ENCODE measurements at places on chromosomes 1 and 21.

- no peak for DNase-seq
These were observed 4.9 kb downstream of the RGS1 start for GRCh38 chr1:192580351-192580962.

DNA sequence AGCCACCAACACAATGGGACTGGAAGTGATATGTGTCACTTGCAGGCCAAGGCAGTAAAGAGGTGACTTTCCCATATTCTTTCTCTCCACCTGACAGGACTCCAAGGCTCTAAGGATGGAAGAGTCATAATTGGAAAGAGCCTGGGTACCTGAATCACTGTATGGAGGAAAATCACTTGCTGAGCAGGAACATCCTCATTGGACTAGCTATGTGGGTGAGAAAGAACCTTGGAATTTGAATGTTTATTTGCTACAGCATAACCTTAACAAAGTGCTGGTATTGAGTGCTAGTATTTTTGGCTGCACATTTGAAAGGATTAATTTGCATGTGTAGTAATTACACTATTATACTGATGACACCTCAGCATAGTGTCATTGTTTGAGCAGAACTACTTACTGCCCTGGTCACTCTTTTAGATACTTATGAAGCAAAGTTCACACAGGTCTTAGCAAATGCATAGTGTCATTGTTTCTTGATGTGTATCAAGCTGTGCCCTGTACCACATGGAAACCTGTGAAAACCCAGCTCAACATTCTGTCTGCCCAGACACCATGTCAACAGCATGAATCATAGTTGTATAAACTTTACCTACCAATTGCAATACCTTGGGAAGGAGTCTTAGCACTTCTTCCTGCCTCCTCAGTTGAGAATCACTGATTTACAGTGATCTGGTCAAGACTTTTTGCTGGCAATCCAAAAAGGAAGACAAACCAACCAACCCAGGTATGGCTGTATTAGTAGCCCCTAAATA is 5.1 kb upstream of the S100A10 start:
- DNase-seq: no peak

GRCh38 chr1:246160374-246160773 is 346.7 kb downstream of the SMYD3 start:
- no peak for DNase-seq

DNA sequence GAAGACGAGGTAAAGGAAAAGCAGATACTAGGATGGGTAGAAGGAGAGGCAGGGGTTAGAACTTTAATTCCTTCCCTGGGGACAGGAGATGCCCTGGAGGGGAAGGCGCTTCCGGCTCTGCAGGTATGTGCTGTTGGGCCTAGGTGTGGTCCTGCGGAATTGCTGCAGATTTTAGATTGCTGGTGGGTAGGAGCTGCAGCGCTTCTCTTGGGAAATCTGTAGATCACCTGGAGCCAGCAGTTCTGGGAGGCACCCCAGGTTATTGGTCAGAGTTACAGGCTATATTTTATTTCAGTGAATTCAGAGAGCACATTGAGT is 1.1 kb downstream of the MGST3 start:
- DNase-seq: no peak

DNA sequence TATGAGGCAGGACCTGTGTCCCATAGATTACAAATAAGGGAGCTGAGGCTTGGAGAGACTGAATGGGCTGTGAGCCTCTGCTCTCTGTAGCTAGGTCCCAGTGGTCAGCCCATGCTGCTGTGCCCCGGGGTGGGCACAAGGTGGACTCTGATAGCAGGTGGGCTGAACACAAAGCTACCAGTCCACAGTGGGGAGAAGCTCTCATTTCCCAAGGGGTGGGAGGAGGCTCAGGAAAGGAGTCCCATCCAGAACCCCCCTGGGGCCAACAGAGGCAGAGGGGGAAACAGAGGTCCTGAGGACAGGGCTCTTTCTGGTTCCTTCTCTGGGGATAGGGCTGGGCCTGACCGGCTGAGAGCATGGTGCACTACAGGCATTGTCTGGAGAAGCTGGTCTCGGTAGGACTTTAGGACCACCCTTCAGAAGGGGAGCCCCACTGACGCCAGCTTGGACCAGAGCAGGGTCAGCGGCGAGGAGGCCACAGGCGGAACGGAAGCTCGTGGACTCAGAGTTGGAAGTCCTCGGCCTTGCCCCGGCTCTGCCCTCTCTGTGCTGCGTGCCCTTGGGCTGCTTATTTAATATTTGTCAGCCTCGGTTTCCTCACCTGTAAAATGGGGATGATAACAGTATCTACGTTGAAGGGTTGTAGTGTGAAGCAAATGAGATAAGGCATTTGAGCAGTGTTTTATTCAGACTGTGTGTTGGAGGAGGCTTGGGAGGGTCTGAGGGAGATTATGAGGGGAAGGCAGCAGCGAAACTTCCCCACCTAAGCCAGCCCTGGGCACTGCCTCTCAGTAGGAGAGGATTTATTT is 26.6 kb downstream of the SDE2 start:
- DNase-seq: no peak

DNA sequence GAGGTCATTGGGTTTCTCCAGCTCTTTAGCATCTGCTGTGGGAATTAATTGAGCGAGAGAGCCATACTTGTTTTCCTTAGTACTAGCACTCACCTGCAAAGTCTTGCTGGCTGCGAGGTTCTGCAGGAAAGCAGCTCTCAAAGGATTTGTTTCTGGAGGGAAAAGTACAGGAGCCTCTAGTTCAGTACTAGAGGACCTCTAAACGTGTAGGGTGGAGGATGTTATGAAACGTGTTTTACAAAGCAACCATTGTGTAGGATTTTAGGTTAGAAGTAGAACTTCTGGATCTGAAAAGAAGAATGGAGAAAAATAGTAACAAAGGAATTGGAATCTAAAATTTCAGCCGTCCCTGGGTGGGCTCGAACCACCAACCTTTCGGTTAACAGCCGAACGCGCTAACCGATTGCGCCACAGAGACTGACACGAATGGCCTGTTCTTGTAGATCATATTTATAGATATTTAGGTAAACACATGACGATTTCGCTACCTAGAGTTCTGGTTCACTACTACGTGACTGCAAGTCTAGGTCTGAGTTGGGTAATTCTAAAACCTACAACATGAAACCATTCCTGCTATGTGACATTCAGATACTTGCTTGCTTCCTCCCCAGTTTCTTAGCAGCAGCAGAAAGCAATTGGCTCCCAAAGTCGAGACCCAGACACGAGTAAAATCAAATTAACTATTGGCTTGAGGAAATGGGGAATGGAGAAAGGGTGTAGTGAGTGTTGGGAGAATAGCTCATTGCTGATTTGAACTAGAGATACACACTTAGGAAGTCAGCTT is 60.2 kb upstream of the CFAP126 start:
- no peak for DNase-seq

- peak; percentile 11 for DNase-seq
These were observed 64.9 kb downstream of the TMEM53 start for GRCh38 chr1:44609412-44609767.

- DNase-seq: no peak
These were observed 53.4 kb upstream of the KIAA1614 start for GRCh38 chr1:180859306-180859705.

DNA sequence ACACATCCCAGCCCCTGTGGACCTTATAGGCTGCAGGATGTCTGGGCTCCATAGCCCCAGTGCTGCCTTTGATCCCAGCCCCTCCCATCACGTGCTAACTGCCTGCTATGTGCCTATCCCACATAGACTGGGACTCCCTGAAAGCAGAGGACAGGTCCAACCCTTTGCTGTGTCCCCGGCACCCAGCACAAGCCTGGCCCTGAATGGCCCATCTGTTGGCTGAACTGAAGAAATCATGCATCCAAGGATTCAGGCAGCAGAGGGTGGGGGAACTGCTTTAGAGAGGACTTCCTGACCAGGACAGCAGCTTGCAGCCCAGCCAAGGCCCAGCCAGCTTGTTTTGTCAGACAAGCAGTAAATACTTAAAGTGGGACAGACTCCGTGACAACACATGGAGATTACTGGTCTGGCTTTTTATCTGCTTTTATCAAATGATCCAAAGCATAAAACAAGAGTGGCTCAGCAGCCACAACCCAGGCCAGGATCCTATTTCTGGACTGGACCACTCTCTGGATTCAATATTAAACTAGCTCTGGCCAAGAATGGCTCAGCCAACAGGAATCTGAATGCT is 69.3 kb downstream of the GLIS1 start:
- no peak for DNase-seq

GRCh38 chr1:231808990-231809389 is 182.4 kb downstream of the DISC1 start:
- DNase-seq: no peak

DNA sequence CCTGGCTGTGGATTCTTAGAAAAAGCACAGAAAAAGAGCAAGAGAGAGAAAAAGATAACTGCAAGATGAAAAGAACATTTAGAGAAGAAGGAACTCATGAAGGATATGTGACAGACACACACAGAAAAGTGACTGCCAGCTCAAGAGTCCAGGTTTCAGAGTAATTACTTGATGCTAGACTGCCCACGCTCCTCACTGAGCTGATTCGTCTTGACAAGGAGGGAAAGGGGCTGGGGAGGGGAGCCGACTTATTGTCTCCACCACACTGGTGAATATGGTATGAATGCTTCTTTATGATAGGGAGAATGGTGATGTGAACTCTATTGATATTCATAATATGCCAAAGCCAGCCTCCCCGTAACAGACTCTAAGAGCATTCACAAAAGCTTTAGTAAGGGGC is 140.4 kb downstream of the BRINP2 start:
- no peak for DNase-seq

DNA sequence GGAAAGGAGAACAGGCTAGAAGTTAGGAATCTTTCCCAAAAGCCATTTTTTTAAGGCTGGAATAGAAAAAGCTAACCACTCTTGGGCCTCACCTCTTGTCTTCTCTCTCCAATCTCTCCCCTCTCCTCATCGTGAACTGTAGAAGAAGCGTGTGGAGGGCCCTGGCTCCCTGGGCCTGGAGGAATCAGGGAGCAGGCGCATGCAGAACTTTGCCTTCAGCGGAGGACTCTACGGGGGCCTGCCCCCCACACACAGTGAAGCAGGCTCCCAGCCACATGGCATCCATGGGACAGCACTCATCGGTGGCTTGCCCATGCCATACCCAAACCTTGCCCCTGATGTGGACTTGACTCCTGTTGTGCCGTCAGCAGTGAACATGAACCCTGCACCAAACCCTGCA is 19.4 kb downstream of the PPP1R8 start:
- DNase-seq: no peak

GRCh38 chr1:37255136-37255795 is 219.1 kb upstream of the ZC3H12A start:
- DNase-seq: no peak

DNA sequence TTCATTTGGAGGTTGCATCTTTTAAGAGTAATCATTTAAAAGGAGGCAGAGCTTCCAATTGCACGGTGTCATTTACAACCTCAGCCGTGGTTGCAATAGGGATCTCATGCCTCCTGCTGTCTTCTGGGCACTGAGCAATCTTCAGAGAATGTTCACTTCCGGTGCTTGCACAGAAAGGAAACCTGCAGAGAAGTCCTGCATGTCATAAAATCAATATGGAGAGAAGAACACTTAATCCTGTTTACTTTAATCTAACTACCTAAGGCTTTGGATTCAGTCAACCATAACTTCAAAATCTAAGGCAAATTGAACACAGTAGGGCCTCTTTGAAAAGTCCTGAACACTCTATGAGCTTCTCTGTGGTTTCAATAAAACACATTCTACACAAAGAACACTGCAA is 11.3 kb upstream of the MAP10 start:
- no peak for DNase-seq

DNA sequence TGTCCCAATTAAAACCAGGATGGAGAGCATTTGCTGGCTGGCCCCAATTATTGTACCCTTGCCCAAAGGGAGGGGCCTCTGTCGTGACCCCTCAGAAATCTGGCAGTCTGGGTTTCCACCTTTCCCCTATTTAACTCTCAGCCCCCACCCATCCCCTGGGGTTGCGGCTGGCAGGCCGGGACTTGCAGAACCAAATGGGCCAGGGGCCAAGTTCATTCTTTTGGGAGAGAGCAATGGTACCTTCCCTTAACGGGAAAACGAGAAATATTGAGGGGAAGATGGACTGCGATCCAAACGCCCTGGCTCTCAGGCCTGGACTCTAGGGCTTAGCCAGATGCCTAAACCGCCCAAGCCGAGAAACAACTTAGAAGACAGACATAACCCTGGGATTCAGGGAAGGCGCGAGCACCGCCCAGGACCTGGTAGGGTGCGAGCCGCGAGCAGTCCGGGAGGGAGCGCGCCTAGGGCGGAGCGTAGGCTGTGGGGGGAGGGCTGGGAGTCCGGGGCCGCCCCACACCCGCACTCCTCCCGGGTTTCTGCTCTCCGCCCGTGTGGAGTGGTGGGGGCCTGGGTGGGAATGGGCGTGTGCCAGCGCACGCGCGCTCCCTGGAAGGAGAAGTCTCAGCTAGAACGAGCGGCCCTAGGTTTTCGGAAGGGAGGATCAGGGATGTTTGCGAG is at the start of gene SLC27A3:
Gene SLC27A3, plus strand, starts transcription at position 628 of the 678 bp plus-strand sequence. CDS start 91 bp downstream, outside the sequence.
- DNase-seq: no peak

- DNase-seq: no peak
These were observed 88.2 kb downstream of the ZSCAN20 start for GRCh38 chr1:33560680-33561079.

DNA sequence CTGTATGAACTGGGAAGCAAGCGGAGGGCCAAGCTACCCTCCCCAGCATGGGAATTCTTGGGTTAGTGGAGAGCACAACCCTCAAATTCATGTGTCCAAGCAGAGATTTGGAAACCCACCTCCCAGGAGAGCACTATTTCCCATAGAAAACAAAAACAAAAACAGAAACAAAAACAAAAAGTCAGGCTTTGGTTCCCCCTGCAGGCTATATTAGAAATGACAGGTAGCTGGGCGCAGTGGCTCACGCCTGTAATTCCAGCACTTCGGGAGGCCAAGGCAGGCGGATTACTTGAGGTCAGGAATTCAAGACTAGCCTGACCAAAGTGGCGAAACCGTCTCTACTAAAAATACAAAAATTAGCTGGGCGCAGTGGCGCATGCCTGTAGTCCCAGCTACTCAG is 10.8 kb downstream of the MINDY1 start:
- no peak for DNase-seq

- DNase-seq: no peak
These were observed 2.7 kb downstream of the SLC35F3 start for GRCh38 chr1:233907151-233907550.

DNA sequence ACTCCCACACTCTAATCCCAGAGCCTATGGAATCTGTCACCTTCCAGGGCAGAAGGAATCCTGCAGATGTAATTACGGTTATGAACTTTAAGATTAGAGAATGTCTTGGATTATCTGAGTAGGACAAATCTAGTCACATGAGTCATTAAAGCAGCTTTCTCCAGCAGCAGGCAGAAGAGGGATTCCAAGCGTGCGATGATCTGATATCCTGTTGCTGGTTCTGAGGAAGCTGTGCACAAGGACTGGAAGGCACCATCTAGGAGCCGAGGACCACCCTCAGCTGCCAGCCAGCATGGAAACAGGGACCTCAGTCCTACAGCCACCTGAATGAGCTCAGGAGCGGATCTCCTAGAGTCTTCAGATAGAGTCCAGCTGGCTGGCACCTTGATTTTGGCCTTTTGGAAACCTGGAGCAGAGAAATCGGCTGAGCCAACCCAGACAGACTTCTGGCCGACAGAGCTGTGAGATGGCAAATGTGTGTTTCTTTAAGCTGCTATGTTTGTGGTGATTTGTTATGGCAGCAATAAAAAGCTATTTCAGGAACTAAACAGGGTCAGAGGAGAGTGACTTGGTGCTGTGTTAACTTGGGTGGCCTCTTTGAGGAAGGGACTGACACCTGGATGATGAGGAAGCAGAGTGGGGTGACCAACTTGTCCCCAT is 34.5 kb downstream of the LRRN2 start:
- DNase-seq: no peak

- DNase-seq: no peak
These were observed 16.4 kb downstream of the ECHDC2 start for GRCh38 chr1:52904927-52905698.

- DNase-seq: no peak
These were observed 254.8 kb downstream of the LTN1 start for GRCh38 chr21:28737674-28738419.

GRCh38 chr1:115230281-115230680 is 107.8 kb downstream of the NGF start:
- DNase-seq: no peak
